NCI-H2227 treated with DMSO at 0.1 percent for 48 hours (cell line): ENCODE measurements at places on chromosomes 2 and 18.

DNA sequence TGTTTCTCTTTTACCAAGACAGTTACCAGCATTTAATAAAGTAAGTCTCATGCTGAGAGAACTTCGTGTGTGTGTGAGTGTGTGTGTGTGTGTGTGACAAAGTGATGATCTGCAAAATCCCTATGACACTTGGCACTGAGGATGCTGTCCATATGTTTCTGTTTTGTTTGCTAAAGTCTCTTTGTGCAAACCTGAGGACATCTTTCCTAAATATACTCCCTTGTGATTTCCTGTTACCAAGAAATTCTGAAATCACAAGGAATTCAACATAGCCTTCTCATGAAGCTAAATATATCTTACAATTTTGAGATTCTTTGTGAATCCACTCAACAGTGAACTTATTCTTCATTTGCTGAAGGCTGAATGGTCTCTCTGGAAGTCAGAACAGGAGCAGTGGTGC, 1359.7 kb upstream of the NRXN1 start:
- no peak for DNase-seq

GRCh38 chr2:9979977-9980376, 28.5 kb downstream of the GRHL1 start:
- no peak for DNase-seq

GRCh38 chr2:237352279-237352845, 61.6 kb downstream of the COL6A3 start:
- no peak for DNase-seq

DNA sequence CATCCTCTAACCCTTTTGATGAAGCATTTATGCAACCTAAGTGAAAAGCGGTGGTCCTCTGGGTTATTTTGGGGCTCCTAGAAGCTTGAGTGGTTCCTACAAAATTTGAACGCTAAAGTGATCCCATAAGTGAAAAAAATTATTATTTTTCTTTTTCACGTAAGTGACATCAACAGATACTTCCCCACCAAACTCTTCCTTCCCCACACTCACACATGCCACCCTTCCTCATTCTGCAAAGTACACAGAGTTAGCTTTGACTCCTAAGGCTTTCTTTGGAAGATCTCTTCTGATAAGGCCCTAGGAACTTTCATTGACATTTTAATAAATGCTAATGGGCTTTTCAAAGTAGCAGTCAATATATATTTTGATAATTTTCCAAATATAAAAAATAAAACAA, 109.7 kb downstream of the DOCK10 start:
- no peak for DNase-seq

DNA sequence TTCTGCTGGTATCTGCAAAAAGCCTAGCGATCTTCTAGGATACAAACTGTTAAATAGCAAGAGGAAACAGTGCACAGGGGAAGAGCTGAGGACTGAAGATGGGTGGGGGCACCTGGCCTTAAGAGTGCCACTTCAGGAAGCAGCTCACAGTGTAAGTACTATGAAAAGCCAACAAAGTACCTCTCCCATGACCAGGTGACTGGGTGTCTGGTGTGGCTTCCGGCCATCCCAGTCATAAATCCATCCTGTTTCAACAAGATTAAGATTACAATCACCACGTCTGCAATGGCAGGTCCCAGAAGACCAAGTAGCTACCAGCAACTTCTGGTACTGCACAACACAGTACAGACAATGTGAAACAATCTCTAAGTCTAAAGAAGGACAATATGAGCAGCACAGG, 15.9 kb downstream of the ERFE start:
- DNase-seq: no peak

DNA sequence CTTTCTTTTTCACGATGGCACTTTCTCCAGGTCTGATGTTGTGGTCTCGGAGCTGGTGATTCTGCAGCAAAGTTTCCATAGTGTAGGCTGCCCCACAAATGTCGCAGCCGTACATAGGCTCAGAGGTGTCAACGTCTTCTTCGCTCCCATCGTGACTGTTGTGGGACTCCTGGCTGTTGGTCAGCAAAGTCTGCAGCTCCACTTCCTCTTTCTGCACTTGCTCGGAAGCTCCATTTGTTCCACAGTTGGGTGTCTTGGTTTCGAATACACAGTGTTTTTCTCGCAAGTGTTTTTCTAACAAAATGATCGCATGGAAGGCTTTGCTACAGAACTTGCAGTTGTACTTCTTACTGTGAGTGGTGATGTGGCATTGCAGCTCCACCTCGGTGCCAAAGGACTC, 126.8 kb downstream of the ZNF521 start:
- DNase-seq: no peak

- no peak for DNase-seq
These were observed 104.6 kb downstream of the KLF7 start for GRCh38 chr2:207061181-207061580.

DNA sequence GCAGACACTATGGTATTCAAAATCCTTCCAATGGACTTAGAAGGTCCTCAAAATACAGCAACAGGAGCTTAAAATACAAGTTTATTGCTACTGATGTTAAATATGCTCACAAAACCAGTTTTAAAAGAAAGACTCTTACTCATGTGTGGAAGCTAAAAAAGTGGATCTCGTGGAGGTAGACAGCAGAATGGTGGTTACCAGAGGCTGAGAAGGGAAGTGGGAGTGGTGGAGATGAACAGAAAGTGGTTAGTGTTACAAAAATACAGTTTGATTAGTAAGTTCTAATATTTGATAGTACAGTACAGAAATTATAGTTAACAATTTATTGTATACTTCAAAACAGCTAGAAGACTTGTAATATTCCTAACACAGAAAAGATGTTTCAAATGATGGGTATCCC, 12.1 kb downstream of the ADAM17 start:
- no peak for DNase-seq

GRCh38 chr18:58559427-58560186, 69.3 kb downstream of the ALPK2 start:
- DNase-seq: no peak

DNA sequence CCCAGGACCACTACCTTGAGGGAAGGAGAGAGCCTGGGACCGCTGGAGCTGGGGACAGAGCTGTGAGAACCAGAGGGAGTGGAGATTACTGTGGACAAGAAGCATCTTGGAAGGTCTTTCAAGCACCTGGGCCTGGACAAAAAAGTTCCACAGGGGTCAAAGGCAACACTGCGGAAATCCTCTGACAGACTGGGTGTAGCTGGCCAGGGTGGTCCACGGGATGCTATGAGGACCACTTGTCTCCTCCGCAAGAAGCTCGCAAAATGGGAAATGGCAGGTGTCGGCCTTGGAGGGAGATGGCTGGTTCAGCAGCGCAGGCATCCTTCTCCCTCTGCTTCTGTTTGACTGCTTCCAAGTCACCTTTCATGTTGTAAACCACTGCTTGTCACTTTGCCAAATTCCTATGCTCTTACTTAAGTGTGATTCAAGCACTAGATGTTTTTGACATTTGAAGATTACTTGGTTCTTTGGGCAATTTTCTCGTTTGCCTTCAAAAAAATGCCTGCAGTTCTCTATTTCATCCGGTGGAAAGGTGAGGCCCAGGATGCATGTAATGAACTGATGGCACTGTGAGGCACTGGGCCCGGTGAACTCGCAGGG, 27.7 kb downstream of the KLHL29 start:
- no peak for DNase-seq

GRCh38 chr2:135963841-135964240, 21.6 kb downstream of the DARS1 start:
- DNase-seq: no peak

DNA sequence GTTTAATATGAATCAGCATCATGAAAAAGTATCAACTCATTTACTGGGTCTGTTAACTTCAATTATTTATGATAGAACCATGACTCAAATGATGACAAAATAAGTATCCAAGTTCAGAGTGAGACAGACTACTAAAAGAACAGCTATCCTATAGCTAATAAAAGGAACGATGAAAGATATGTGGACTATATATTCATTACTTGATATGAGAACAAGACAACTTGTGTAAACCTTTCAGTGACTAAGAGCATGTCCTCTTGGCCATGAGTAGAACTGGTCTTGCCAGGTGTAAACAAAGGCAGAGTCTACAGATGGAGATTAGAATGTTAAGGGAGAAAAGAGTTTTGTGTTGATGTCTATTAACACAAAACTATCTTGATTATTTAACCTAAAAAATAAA, 360.4 kb upstream of the ZC3H15 start:
- DNase-seq: no peak

GRCh38 chr2:157936406-157936805, 60.3 kb upstream of the ACVR1 start:
- no peak for DNase-seq

- DNase-seq: no peak
These were observed 674.3 kb downstream of the STK39 start for GRCh38 chr2:167572883-167573619.

DNA sequence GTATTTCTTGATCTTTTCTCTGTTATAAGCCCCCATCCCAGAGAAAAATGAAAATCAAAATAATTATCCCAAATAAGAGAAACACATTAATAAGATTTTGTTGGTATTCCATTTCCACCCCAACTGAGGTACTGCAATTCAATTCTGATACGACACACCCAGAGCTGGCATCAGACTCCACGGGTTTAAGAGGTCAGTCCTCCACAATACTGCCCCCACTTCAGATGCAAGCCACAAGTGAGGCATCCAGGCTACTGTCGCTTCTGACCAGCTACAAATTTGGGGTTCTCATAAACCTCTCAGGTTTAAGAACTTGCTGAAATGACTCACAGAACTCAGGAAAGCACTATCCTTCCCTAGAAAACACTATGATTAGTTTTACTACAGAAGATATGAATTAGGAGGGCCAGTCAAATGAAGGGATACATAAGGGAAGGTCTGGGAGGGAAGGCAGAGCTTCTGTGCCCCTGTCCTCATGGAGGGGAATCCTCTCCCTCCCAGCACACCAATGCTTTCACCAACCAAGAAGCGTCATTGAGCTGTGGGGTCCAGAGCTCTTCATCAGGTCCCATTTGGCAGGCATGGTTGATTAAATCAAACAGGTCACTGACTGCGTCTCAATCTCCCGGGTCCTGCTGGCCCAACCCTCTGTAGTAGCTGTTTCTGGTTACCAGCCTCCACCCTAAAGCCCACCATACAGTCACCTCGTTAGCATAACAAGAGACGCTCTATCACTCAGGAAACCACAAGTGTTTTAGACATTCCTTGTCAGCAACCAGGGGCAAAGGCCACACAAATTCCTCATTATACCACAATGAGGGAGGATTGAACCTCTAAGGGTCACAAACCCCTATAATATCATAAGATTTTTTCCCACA, 46.2 kb downstream of the IWS1 start:
- DNase-seq: no peak
